ENCODE measurements at places on chromosomes 16 and 17.

DNA sequence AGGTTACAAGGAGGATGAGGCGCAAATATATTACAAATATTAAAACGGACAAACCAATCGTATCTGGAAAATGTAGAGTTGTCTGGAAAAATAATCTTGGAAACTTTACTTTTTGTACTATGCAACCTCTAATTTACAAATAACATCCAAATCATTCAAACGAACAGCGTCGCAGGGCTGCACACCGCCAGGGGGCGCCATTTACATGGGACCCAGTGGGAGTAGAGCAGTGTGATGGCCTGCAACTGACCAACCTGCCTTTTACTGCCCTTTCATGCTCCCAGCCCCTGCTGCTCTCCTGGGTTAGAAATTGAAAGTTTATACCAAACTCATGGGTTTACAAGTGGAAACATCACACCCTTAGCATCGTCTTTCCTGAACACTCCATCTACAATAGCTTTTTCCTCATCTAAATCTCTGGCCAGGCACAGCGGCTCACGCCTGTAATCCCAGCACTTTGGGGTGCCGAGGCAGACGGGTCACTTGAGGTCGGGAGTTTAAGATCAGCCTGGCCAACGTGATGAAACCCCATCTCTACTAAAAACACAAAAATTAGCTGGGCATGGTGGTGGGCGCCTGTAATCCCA, 10.0 kb downstream of the PITPNC1 start:
- DNase-seq: peak; percentile 72

GRCh38 chr17:51508048-51508447, 247.7 kb downstream of the UTP18 start:
- no peak for DNase-seq

DNA sequence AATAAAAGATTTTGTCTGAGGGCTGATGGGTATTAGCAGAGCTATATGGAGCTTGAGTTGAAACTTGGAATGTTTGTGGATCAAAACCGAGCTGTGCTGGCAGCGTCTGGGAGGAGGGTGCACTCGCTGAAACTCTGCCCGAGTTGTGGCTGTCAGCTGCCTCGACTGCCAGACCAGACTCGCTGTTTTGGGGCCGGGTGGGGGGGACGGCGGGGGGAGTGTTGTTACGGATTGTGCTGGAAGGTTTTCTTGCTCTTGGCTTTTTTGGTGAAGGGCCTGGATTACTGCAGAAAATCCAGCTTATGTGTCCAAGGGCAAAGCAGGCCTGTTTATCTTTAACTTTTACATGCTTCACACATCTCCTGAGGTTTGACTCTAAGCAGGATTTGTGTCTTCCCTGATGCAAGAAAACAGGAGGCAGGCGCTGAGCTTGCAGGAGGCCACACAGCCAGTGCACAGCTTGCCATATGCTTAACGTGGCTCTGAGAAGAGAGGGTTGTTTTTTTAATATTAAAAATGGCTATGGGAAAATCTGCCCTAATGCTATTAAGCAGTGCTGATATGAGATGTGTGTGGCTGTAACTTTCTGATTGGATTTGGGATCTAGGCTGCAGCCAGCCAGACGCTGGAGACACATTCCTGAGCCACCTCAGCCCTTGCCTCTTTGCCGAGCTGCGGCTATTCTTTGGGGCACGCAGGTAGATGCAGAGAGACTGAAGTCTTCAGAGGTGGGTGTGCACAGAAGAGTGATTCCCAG, 20.5 kb upstream of the RPTOR start:
- DNase-seq: no peak

- DNase-seq: no peak
Measured at GRCh38 chr16:89325861-89326471, 108.5 kb downstream of the ZNF778 start.

DNA sequence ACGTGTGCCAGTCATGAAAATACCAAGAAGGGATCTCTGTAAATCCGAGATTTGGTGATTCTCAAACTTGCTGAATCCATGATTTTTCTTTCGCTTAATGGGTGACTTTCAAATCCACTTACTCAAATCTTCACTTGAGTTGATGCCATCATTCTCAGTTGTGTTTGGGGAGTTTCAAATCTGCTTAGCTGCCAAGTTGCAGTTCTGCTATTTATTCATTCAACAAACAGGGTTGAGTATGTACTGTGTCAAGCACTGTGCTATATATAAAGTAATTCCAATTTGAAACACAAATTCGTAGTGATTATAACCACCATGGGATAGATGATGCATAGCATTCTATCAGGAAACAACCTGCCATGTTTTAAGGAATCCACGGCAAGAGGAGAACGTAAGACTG, 394.3 kb downstream of the CDH13 start:
- no peak for DNase-seq

GRCh38 chr16:69935278-69935711, 15.8 kb upstream of the CLEC18A start:
- no peak for DNase-seq

- DNase-seq: no peak
Measured at GRCh38 chr16:60413969-60414368, 1622.3 kb downstream of the CDH8 start.

DNA sequence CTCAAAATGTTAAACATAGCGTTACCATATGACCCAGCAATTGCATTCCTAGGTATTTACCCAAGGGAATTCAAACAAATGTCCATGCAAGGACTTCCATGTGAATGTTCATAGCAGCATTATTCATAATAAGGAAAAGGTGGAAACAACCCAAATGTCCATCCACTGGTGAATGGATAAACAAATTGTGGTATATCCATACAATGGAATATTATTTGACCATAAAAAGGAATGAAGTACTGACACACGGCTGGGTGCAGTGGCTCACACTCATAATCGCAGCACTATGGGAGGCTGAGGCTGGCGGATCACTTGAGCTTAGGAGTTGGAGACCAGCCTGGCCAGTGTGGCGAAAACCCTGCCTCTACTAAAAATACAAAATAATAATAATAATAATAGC, 24.1 kb upstream of the GOSR2 start:
- no peak for DNase-seq

- no peak for DNase-seq
Measured at GRCh38 chr17:32155896-32156295, 13.6 kb downstream of the RHOT1 start.

Data from activated naive CD4-positive, alpha-beta T cell treated with anti-CD3 and anti-CD28 coated beads, Interleukin-2, amount 50 U/mL, for 16 hours (primary cell).